Astrocyte of the spinal cord (primary cell): ENCODE measurements at places on chromosomes 5 and 9.

GRCh38 chr9:31304576-31304975 is 1079.9 kb upstream of the ACO1 start:
- peak; percentile 87 for DNase-seq

GRCh38 chr9:131554087-131554842 is 8.9 kb downstream of the PRRT1B start:
- no peak for DNase-seq

DNA sequence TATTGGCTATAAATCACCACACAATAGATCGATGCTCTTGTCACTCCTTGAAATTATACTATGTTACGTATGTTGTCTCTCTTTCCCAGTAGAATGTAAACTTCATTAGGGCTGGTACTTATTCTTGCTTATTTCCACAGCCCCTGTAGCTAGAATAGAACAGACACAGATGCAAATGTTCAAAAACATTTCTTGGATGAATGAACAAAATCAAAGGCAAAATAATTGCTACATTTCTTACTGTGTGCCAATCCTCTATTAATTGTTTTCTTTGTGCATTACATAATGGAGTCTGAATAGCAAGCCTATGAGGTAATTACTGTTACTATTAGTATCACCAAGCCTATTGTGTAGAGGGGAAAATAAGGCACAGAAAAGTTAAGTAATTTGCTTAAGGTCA is 725 bp upstream of the OR13C2 start:
- no peak for DNase-seq

GRCh38 chr9:111533099-111533790 is 8.3 kb downstream of the ZNF483 start:
- no peak for DNase-seq

DNA sequence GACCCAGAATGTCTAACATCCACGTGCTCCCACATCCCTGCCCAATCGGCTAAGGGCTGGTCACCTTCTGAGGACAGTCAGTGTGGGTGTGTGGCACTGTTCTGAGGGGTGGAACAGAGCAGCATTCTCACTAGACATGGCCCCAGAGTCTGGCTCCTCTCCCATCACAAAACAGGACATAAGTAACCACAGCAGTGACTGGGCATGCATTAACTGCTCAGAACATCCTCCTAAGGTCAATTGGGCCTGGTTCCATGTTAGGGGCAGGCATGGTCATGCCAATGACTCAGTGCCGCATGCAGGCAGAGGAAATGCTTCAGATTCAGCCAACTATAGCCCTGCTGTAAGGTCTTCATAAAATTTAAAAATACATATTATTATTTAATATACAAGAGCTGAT is 12.9 kb downstream of the MACROH2A1 start:
- peak; percentile 36 for DNase-seq

GRCh38 chr5:139104577-139105276 is 93.4 kb downstream of the SIL1 start:
- peak; percentile 91 for DNase-seq

GRCh38 chr5:110734101-110734500 is 4.7 kb upstream of the SLC25A46 start:
- no peak for DNase-seq
